ENCODE measurements at places on chromosomes 1 and 21.

- no peak for DNase-seq
These were observed 236.9 kb upstream of the NRIP1 start for GRCh38 chr21:15301736-15302135.

DNA sequence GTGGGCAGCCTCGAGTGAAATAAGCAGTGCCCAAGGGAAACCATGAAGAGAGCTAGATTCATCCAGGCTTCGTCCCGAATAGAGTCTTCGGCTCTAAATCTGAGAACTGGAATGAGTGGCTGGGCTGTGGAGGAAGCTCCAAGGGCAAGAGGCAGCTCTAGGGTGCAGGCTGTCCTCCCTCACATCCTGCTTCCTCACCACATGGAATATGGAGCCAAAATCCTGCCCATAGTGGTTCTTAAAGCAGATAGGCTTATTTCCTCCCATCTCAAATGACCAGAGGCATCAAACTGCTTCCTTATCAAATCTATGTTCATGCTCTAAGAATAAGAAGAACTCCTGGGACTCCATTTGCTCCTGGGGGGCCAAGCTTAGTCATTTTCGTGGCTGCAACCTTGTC, 2.5 kb downstream of the IL24 start:
- no peak for DNase-seq

DNA sequence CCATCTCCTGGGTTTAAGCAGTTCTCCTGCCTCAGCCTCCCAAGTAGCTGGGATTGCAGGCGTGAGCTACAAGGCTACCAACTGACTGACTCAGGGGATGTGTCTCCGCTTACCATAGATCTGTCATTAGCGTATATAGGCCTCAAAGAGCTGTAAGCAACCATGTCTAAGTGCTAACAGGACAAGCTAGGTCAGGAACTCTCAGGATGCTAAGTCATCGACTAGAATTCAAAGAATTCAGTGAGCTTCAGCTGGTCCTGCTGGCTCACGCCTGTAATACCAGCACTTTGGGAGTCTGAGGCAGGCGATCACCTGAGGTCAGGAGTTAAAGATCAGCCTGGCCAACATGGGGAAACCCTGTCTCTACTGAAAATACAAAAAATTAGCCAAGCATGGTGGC, 29.5 kb downstream of the CAPN2 start:
- DNase-seq, result no peak

DNA sequence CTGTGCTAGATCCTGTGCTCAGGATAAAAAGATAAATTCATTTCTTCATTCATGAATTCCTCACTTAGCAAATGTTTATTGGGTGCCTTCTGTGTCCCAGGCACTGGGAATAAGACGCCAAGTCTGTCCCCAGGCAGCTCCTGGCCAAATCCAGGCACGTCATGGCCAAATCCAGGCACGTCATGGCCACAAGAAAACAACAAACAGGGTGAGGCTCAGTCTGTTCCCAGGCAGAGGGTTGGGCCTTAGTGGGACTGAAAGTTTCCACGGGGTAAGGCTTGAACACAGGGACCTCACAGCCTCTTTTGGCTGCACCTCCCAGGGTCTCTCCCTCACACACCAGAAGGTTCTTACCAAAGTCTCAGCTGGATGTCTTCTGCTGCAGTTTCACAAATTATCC, 95.7 kb downstream of the PAX7 start:
- DNase-seq, result no peak

GRCh38 chr1:86239894-86240293, 83.3 kb upstream of the COL24A1 start:
- no peak for DNase-seq

GRCh38 chr1:3831689-3832088, 25.3 kb downstream of the CEP104 start:
- DNase-seq, result no peak

- no peak for DNase-seq
These were observed 228.2 kb downstream of the DNM3 start for GRCh38 chr1:172069534-172069933.

- DNase-seq, result no peak
These were observed 676 bp upstream of the CTTNBP2NL start for GRCh38 chr1:112395256-112395820.

GRCh38 chr1:61474269-61474817, 250.6 kb downstream of the TM2D1 start:
- DNase-seq, result no peak

- no peak for DNase-seq
These were observed 3.1 kb downstream of the KIFAP3 start for GRCh38 chr1:170071378-170071777.

DNA sequence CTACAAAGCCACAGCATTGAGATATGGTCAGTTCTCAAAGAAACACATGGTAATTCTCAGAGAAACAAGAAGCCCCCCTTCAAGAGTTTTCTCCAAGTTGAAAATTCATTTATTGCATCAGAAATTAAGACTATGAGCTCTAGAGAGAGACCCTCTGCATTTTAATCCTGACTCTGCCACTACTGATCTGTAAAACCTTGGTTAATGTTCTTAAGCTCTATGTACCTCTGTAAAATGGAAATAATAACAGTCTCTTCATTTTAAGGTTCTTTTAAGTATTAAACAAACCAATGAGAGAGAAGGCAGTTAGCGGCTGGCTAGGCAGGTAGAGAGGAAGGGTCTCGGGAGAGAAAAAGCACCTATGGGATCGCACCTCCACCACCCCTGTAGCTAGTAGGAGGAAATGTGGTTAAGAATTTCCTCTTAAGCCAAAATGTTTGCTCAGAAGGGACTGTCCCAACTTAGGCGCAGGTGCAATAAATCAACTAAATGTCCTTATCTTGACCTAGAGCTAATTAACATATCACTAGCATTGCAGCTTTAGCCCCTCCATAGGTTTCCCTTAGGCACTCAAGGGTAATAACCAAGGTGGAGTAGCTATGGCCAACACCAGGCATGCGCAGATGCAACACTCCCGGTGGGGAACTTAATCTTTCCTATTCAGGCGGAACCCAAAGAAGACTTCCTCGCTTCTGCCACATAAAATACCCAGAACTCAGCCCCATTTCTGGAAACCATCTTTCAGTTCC, 1685.4 kb downstream of the MRPL39 start:
- DNase-seq, result no peak

GRCh38 chr1:98369463-98369862, 292.1 kb upstream of the SNX7 start:
- no peak for DNase-seq

DNA sequence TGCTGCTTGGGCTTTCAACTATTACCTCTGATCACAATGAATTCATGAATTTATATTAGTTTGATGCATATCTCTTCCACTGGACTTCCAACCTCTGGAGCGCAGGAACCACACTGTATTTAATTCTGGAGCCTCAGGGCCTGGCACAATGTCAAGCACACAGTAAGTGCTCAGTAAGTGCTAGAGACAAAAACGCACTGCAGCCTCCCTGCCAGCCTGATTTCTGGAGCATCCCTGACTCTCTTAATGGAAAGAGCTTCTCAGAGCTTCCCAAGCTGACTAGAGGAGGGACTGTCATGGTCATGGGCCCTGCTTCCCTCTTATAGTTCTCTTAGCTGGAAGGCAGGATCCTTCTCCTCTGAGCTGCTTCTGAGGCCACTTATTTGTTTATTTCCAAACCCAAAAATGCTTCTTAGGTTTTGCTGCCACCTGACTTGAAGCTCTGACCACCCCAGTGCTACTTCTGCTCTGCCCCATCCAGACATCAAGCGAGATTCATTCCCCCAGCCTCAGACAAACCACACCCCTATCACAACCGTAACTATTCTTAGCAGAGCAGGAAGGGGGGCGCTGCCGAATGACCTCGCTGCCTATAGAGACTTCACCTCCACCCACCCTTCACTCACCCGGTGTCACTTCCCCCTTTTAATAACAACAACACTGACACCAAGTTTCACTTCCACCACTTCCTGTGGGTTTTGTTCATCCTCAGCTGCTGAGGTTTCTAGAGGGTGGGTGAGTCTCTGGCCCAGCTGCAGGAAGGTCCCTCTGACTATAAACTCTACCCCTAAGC, 33.6 kb downstream of the NUAK2 start:
- peak; percentile 96 for DNase-seq

DNA sequence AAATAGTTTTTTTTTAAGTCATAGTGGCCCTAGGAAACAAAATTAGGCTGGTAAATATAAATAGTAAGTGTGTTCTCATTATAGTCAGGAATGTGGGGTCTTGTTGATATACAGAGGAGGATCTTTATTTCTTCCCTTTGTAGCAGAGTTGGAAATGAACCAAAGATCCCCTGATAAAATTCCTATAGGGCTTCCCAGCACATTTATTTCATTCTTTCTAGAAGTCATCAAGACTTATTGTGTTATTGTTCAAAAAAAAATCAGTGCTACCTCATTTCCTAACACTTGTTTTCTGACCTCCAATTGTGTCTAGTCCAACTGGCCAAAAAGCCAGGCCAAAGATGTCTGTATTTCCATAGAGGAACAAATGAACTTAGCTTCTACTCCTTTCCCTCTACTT, 7.6 kb upstream of the PLEKHO1 start:
- DNase-seq, result no peak

DNA sequence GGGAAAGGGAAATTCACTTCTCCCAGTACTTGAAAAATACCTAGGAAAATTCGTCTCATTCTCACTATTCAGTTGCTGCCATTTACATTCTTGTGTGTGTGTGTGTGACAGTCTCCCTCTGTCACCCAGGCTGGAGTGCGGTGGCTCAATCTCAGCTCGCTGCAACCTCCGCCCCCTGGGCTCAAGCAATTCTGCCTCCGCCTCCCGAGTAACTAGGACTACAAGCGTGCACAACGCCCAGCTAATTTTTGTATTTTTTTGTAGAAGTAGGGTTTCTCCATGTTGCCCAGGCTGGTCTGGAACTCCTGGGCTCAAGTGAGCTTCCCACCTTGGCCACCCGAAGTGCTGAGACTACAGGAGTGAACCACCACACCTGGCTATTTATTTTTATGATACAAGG, 1.2 kb downstream of the SNAPIN start:
- DNase-seq, result no peak

- DNase-seq, result peak; percentile 78
These were observed 57.8 kb downstream of the SIK1 start for GRCh38 chr21:43369124-43369523.

DNA sequence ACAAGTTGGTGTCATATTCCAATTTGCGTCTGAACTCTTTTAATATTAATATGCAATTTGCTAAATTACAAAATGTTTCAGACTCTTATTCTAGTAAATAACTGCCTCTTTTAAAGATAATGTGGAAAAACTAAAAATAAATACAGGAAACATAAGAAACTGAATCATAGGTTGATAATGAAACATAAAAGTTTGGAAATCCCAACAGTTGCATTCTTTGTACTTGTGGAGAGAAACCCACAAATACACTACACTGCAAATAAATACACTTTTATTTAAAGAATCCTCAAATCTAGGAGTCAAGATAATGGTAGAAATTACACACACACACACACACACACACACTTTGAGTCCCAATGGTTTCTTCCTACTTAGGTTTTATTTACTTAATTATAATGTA, 5.2 kb downstream of the BRINP3 start:
- DNase-seq, result no peak

GRCh38 chr1:212960932-212961331, 10.6 kb downstream of the VASH2 start:
- DNase-seq, result no peak

- DNase-seq, result no peak
These were observed 114.6 kb downstream of the NTNG1 start for GRCh38 chr1:107255469-107255868.
